ENCODE measurements at places on chromosomes 16 and 17. TPM values are rescaled to one million over a fixed set of nuclear protein-coding genes. Genes with fewer than 3 reads are reported as not detected.

TBC1D26 gene
- total RNA-seq, result not detected

SDR42E1 gene
- 4.4 TPM for total RNA-seq

DNA sequence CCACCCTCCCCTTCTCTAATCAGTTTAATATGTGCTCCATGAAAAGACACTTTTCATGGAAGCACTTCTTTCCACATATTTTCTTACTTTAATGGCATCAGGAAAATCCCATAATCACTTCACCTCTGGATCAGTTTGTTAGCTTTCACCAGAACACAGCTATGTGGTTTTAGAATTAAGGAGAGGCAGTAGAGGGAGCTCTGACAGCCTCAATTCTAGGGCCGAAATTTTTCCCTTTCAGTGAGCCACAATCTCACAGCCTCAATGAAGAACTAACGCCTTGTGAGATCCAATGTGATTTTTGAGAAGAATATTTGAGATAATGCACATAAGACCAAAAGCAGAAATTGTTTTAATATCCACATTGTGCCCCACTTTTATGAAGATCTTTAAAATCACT is 1494.0 kb upstream of the CDH8 start:
- H3K27me3 ChIP-seq, result no peaks in the 10 kb centered on the region
- H3K4me3 ChIP-seq, result no peak overlapping the region
- DNase-seq, result no peak
- no peaks in the 10 kb centered on the region for H3K4me1 ChIP-seq
- no peak overlapping the region for H3K27ac ChIP-seq
- H3K36me3 ChIP-seq, result no peaks in the 10 kb centered on the region

DNA sequence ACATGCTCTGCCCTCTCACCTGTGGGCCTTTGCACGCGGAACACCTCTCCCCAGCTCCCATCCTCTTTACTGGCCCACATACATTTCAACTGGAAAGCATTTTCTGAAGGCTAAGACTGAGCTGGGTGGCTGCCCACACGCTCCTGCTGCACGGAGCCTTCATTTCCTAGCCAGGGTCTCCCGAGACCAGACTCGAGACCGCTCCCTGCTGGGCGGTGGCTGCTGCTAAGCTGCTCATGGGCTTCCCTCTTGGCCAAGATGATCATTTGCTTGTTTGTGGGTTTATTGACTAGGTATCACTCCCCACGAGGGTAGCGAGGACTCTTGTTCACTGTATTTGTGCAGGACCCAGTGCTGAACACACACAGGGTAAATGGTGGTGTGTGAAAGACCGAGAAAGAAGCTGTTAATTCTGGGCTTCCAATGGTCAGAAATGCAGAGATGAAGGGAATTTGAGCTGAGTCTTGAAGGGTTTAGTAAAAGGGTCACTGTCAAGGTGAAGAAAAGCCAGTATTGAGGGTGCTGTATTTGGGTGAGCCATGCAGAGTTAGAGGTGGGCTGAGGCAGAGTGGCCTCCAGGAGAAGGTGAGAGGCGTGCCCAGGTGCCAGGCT is 907 bp downstream of the TRAPPC2L start:
- peaks cover 22% of the 10 kb centered on the region for H3K4me1 ChIP-seq
- H3K4me3 ChIP-seq, result peak overlapping the region; percentile 97
- H3K27me3 ChIP-seq, result no peaks in the 10 kb centered on the region
- H3K36me3 ChIP-seq, result no peaks in the 10 kb centered on the region
- H3K27ac ChIP-seq, result no peak overlapping the region

DNA sequence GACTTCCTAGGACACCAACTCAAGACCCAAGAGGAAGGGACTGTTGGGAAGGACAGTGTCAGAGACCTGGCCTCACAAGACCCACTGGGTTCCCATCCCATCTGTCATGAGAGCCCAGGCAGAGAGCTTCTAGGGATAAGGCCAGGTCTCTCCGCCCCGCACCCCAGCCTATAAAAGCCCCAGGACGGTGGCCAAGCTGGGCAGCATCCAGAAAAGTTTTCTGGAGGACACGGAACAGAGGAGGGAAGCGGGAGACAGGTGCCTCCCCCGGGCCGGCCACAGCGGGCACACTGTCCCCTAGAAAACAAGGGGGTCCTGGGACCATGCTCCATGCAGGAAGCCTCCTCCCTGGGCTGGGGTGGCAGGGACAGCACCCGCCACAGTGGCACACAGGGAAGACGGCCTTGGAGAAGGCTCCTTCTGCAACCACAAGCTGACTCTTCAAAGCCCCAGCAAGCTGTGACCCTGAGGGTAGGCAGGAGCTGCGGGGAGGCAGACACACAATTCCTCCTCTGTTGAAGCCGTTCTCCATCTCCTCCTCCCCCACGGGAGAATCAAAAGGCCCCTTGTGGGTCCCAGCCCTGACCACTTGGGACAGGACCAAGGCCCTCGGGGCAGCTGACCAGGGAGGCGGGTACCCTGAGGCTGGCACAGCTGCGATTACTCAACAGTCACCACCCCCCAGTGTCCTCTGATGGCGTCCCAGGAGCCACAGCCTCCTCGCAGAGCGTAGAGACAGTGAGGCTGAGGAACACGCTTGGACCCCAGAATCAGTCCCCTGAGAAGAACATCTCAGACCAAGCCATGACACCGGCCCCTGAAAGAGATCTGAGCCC is 26.1 kb downstream of the TRPV3 start:
- H3K4me1 ChIP-seq, result peaks cover 9% of the 10 kb centered on the region
- DNase-seq, result no peak
- H3K27me3 ChIP-seq, result no peaks in the 10 kb centered on the region
- no peak overlapping the region for H3K4me3 ChIP-seq

DNA sequence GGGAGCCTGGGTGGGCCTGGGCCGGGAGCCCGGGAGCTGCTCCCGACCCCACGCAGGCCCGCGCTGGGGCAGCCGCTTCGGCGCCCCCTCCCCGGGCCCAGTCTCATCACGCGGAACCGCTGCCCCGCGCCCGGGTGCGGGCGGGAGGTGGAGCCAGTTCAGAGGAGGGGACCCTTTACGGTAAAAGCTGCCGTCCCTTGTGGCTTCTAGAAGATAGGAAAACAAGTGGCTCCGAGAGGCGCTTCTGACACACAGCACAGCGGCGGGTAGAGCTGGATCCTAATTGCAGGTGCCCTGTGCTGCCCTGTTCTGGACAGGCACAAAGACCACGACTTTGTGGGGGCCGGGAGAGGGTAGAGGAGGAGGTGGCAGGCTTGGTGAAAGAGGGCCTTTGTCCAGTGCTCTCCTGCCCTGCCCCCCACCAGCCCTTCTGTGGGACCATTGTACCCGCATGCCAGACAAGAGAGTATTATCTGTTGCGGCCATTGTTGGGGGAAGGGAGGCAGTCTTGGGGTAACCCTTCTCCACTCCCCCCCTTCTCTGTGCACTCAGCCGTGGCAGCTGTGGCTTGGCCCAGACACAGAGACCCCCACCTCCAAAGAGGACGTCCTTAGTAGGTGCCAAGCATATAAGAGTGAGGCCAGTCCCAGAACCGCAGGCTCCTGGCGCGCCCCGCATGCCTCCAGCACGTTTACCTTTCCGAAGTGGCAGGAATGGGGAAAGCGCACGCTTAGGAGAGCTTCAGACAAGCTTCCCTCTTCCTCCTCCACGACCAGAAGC is 736 bp downstream of the CNP start:
- peaks cover 25% of the 10 kb centered on the region for H3K36me3 ChIP-seq
- H3K27me3 ChIP-seq, result no peaks in the 10 kb centered on the region
- DNase-seq, result no peak
- peaks cover 27% of the 10 kb centered on the region for H3K4me1 ChIP-seq
- peak overlapping the region; percentile 96 for H3K4me3 ChIP-seq

GRCh38 chr17:69856946-69857345 is 218.1 kb upstream of the KCNJ16 start:
- no peak overlapping the region for H3K27ac ChIP-seq
- H3K4me1 ChIP-seq, result peaks cover 3% of the 10 kb centered on the region
- no peaks in the 10 kb centered on the region for H3K36me3 ChIP-seq
- no peaks in the 10 kb centered on the region for H3K27me3 ChIP-seq

DNA sequence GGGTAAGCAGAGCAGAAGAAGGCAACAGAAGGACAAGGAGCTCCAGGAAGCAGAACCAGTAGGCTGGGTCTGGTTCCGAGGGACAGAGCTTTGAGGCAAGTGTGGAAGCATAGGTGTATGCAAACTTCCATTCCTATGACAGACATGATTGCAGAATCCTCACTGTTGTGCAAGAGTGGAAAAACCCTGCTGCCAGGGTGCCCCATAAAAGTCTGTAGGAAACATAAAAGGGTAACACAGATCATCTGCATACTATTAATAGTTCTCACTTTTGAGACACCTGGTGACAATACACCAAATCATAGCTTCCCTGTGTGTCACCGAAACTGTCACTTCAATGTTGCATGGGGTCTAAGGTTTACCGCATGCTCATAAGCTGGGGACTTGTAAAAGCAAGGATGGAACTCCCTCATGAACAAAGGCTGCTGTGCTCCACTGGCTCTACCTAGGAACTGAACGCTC is 39.7 kb downstream of the ARHGAP17 start:
- H3K4me1 ChIP-seq, result peaks cover 59% of the 10 kb centered on the region
- peak overlapping the region; percentile 33 for H3K27ac ChIP-seq
- no peak for DNase-seq
- no peaks in the 10 kb centered on the region for H3K36me3 ChIP-seq

CSH2 gene
- not detected for total RNA-seq

DNA sequence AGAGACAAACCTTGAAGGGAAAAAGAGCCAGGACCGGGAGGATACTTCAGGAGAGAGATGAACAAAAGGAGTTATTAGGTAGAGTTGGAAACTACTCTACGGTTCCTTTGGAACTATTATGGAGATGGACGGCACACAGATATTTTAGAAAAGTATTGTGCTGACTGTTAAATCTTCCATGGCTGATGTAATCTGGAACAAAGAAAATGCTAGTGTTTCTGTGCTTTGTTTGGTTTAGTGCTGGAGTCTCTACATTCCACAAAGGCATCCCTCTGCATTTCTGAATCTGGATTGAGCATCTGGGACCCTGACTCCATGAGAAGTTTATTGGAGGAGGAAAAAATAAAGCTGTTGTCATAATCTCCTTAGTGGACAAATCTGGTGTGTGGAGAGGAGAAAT is 57.2 kb downstream of the RPGRIP1L start:
- no peaks in the 10 kb centered on the region for H3K27me3 ChIP-seq
- no peak overlapping the region for H3K27ac ChIP-seq
- no peak for DNase-seq
- peaks cover 3% of the 10 kb centered on the region for H3K4me1 ChIP-seq
- H3K36me3 ChIP-seq, result peaks cover 52% of the 10 kb centered on the region

HOXB9 gene
- 0.82 TPM for total RNA-seq

DNA sequence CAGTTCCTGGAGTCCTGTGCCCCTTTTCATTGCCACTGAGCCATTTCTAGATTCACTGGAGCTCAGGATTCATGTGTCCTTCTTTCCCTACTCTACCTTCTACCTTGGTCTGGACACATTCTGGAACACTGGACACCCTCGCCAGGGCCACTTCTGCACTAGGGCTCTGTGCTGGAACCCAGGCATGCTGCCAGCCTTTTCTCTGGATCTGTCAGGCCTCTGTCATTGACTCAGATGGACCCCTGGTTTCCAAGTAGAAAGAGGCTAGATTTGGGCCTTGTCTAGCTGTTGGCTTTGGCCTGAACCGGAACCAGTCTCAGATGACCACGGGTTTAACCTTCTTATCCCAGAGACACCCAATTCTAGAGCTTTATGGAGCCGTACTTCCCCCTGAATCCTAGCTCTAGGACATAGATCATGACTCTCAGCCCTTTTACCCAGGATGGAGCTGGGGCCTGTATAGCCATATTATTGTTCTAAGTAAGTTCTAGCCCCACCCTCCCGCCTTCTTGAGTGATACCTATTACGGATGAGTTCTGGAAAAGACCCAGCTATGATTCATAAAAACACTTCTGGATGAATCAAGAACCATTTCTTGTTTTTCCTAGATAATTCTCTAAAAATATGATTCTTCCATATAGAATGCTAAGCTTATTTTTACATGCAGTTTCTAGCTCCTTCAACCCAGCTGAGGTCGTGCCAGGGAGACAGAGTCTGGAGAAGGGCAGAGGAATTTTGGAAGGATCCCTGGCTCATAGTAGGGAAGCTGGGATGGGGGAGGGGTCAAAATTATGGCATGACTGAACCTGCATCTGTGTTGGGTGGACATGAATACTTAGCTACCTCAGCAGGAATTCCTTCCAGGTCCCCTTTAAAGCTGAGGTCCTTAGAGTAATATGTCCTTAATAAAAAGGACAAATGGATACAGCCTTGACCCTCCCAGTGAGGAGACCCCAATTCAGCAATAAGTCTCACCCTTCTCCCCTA is 1.1 kb upstream of the CHRNB1 start:
- no peak for DNase-seq
- H3K27ac ChIP-seq, result no peak overlapping the region
- no peaks in the 10 kb centered on the region for H3K36me3 ChIP-seq
- no peak overlapping the region for H3K4me3 ChIP-seq
- peaks cover 22% of the 10 kb centered on the region for H3K4me1 ChIP-seq

C17orf67 gene
- total RNA-seq, result not detected

ZNF747 gene
- total RNA-seq, result 16.9 TPM

- H3K4me1 ChIP-seq, result no peaks in the 10 kb centered on the region
- DNase-seq, result no peak
- no peaks in the 10 kb centered on the region for H3K27me3 ChIP-seq
- H3K4me3 ChIP-seq, result no peak overlapping the region
- no peaks in the 10 kb centered on the region for H3K36me3 ChIP-seq
These were observed 68.1 kb downstream of the TMEM132E start for GRCh38 chr17:34647511-34647910.

GRCh38 chr17:73773702-73774101 is 129.5 kb upstream of the SDK2 start:
- H3K4me3 ChIP-seq, result no peak overlapping the region
- no peak overlapping the region for H3K27ac ChIP-seq

PRSS33 gene
- not detected for total RNA-seq

DNA sequence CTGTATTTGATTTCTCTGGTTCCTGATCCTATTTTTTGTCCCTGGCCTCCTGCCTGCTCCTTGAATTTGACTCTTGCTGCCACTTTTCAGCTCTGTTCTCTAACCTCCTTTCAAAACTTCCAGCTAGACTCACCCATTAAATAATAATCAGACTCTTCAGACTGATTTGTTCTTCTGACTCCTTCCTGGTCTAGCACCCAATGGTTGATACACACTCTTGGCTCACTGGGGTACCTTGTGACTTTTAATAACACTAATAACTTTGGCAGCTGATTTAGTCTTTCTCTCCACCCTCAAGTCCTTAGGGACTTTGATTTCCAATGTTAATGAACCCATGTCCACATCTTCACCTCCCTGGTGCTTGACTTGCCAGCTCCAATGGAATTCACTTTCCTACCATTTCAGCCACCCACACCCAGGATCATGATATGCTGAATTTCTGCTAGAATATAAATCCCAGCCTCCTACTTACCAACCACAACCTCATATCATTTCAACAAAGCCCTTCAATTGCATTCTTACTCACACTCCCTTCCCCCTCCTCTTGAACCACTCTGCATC is 19.7 kb upstream of the C16orf82 start:
- no peak for DNase-seq
- no peaks in the 10 kb centered on the region for H3K27me3 ChIP-seq
- no peak overlapping the region for H3K4me3 ChIP-seq
- no peaks in the 10 kb centered on the region for H3K4me1 ChIP-seq

All from Karpas-422 (cell line).